ENCODE measurements at places on chromosomes 7 and 10.
A peak's percentile ranks its signal among the peaks of the same experiment; 100 is the strongest.

DNA sequence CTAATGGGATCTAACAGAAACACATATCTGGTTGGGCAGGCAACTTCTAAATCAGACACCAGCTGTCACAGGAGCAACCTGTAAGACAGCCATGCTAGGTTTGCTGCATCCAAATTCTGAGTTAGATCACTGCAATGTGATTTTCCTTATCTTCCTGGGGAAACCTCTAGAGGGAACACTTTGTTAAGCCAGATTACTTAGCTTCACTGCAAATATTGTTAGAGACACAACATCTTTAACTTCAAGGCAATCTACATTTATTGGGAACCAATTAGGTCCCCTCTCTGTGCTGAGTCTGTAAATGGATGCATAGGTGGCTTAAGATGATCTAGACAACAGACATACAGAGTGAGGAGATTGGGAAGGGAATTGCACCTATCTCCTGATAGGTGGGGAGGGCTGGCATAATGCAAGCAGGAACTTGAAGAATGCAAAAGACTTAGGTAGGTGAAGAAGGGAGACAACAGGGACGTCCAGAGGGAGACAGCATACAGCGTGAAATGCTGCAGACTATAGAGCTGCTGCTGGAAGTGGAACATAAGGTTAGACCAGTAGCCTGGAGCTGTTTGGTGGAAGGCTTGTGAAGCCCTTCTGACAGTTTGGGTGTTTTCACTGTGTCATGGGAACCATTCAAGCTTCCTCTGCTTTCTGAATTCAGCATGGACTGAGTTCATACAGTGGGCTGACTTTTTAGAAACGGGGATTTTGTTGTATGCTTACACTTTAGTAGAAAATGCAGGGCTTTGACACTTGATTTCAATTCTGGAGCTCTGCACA is 109.8 kb upstream of the ELMO1 start:
- no peak for DNase-seq

GRCh38 chr10:115674496-115674895 is 581.3 kb downstream of the ATRNL1 start:
- DNase-seq = no peak

DNA sequence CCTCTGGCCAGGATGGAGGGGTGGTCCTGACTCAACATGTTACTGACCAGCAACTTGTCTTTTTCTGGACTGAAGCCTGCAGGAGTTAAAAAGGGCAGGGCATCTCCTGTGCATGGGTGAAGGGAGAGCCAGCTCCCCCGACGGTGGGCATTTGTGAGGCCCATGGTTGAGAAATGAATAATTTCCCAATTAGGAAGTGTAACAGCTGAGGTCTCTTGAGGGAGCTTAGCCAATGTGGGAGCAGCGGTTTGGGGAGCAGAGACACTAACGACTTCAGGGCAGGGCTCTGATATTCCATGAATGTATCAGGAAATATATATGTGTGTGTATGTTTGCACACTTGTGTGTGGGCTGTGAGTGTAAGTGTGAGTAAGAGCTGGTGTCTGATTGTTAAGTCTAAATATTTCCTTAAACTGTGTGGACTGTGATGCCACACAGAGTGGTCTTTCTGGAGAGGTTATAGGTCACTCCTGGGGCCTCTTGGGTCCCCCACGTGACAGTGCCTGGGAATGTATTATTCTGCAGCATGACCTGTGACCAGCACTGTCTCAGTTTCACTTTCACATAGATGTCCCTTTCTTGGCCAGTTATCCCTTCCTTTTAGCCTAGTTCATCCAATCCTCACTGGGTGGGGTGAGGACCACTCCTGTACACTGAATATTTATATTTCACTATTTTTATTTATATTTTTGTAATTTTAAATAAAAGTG is 6.0 kb downstream of the PLAU start:
- no peak for DNase-seq

GRCh38 chr10:104029521-104029860 is 56.2 kb downstream of the COL17A1 start:
- no peak for DNase-seq

GRCh38 chr7:50908628-50909290 is 126.1 kb upstream of the GRB10 start:
- DNase-seq = no peak

DNA sequence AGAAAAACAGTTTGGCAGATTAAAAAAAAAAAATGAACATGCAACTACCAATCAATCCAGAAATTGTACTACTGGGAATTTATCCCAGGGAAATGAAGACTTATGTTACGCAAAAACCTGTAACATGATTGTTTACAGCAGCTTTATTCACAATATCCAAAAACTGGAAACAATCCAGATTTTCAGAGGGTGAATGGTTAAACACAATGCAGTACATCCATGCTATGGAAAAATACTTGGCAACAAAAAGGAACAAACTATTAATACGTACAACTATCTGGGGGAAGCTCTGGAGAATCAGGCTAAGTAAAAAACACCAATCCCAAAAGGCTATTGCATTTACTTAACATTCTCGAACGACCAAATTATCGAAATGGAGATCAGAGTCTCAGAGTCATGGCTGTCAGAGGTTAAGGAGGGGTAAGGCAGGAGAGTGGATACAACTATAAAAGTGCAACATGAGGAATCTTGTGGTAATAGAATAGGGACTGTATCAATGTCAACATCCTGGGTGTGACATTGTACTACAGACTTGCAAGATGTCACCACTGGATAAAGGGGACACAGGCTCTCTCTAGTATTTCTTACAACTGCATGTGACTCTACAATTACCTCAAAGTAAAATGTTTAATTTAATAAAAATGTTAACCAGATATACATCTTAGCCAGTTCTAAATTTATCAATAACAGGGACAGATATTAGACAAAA is 21.5 kb upstream of the RUFY2 start:
- no peak for DNase-seq

DNA sequence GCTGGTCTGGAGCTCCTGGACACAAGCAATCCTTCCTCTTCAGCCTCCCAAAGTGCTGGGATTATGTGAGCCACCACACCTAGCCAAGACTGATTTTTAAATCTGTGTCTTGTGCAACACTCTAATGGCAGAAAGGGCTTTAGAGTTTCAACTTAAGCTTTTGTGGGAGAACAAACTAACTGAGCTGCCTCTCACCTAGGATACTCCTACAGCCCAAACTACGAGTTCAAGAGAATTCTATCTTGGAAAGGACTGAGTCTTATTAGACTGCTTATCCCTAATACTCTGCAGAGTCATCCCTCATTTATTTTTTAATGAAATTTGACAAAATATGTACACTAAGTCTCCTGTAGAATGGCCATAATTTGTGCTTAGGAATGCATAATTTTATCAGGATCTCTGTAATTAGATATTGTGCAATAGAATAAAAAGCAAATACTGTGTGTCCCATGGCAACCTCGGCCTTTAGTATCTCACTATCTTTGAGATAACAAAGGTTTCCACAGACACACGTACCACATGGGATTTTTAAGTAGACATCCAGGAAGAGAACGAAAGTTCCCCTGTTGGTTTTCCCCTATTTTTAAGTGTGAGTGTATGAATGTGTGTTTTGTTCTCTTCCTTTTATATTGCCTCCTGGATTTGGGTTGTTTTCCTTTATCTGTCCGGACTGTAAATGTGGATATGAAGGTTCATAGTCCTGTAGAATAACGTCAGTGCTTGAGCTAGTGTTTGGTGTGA is 199.4 kb upstream of the TCF7L2 start:
- DNase-seq = no peak

DNA sequence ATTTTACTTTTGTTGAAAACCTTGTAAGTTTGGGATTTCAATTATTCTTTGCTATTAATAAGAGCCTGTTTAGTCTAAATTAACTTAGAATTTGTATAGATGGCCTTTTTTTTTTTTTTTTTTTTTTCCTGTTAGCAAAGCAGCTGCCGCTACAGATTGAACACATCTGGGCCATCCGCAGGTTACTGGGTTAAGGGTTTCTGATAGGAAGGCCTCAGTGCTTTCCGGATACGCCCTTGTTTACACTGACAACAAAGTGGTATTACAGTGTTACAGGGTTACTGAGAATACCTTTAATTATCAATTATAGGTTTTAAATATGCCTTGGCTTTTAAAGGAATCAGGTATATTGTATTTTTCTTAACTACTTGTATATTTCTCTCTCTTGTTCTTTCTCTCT is 76.8 kb downstream of the PTN start:
- no peak for DNase-seq

DNA sequence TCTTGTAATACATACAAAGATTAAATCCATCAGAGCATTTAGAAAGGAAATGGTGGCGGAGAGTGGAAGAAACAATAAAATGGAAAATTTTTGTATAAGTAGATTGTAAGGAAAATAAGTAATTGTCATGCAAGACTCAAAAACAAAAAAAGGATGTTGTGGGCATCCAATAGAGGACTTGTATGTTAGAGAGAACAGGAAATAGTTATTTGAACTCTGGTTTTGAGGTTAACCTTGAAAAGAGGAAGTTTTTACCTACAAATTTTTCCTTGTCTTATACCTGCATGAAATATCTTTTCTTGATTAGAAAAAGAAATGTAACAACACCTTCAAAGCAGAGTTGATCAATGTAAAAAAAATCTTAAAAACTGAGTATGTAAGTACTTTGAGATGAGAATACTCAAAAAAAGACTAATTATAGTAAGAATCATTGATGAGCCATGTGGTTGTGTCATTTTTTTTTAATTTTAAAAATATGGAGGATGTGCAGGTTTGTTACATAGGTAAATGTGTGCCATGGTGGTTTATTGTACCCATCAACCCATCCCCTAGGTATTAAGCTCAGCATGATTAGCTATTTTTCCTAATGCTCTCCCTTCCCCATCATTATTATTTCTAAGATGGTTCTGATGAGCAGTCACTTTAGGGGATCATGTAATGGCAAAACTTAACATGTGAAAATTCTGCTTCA is 11.9 kb downstream of the TMEM106B start:
- no peak for DNase-seq

GRCh38 chr10:117532451-117533107 is 10.0 kb upstream of the EMX2 start:
- no peak for DNase-seq

GRCh38 chr7:50068850-50069551 is 24.0 kb downstream of the ZPBP start:
- no peak for DNase-seq

DNA sequence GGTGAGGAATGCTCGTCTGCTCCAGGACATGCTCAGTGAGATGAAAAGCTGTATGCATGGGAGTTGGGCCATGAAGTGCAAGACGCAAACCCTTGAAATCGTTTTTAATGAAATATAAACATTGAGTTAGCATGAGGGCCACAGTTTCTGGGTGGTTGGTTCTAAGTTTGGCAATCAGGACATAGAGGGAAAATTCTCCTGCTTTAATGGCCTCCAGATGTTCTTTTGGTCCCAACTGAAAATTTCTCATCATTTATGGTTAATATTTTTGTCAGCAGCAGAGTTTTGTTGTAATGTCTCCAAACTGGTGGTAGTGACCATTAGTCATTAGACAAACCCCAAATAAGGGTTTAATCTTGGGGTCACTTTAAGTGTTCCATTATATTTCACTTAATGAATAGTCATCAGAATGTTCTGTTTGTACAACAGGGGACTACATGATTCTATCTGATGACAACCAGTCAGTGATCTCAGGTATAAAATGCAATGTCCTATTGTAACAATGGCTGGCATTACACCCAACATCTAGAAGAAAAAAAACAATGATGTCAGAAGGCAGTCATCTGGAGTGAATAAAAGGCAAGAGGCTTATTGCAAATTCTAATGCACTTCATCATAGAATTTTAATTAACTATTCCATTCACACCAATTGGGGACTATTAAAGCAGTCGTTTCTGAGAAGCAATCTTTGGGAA is 197.4 kb downstream of the JCAD start:
- DNase-seq = no peak

GRCh38 chr10:106436123-106436715 is 728.3 kb downstream of the SORCS1 start:
- DNase-seq = no peak

DNA sequence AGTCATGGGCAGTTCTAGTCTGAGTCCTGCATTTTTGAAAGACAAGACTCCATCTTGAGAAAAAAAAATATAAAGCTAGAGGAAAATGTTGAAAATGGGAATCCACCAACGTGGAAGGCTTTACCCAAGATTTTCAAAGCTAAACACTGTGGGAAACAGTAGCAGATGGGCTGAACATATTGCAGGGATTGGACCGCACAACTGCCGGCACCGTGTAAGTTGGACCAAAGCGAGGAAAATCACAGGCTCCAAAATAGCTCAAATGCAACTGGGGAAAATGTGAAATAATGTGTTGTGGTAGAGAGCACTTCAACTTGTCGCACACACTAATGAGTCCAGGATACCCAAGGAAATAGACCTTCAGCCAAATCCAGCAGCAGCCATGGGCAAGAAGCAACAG is 26.4 kb upstream of the ADRB1 start:
- DNase-seq = peak; percentile 14

DNA sequence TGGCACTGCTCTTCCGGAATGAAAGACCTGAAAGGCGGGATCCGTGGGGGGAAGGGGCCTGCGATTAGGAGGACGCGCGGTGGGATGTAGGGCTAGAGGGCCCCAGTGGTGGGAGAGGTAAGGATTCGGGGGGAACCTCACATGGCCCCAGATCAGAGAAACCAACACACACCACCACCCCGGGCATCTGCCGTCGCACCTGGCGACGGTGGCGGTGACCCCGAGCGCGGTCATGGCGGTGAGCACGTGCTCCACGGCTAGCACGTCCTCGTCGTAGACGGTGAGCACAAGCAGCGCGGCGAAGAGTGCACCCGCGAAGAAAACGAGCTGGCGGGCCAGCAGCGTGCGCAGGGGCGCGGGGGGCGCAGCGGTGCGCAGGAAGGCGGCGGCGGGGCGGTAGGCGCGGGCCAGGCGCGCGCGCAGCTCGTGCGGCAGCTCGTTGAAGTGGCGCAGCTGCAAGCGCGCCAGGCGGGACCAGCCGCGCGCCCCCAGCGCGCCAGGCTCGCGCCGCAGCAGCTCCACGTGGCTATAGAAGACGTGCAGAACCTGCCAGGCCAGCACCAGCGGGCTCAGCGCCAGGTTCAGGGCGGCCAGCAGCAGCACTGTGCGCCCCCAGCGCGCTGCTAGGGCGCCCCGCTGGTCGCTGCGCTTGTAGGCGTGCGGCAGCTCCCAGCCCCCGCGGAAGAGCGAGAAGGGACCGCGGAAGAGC is 5.7 kb downstream of the ATG9B start:
- DNase-seq = no peak

GRCh38 chr7:1843271-1843861 is 173.3 kb downstream of the ELFN1 start:
- DNase-seq = no peak

GRCh38 chr7:138243430-138243829 is 167.2 kb downstream of the AKR1D1 start:
- peak; percentile 65 for DNase-seq

DNA sequence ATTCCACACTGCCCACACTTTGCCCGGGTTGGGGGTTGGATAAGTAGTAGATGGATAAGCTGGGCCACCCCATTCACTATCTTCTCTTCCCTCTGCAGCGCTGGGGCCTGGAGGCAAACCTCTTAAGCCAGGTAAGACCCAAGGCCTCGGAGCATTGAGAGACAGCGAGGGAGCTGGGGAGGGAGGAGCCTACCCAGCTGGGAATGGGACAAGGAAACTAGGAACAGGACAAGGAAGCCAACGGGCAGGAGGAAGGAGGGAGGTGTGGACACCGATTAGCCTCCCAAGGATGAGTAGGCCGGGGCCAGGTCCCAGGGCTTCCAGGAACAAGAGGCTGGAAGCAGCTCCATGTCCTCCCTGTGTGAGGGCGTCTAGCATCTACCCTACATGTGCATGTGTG is 9.6 kb downstream of the ELN start:
- DNase-seq = no peak

Measured in DMS 273 treated with DMSO at 0.1 percent for 48 hours (cell line).